NCI-H69 (cell line): ENCODE measurements at places on chromosomes 7 and 10.
A peak's percentile ranks its signal among the peaks of the same experiment; 100 is the strongest.

- peak; percentile 83 for DNase-seq
These were observed 59.0 kb downstream of the PRR15 start for GRCh38 chr7:29622335-29623265.

GRCh38 chr7:156152390-156152789 is 340.1 kb upstream of the SHH start:
- no peak for DNase-seq

GRCh38 chr7:51318886-51319579 is 2.4 kb upstream of the COBL start:
- peak; percentile 53 for DNase-seq

- no peak for DNase-seq
These were observed 53.0 kb upstream of the MAGI2 start for GRCh38 chr7:79506481-79506880.

DNA sequence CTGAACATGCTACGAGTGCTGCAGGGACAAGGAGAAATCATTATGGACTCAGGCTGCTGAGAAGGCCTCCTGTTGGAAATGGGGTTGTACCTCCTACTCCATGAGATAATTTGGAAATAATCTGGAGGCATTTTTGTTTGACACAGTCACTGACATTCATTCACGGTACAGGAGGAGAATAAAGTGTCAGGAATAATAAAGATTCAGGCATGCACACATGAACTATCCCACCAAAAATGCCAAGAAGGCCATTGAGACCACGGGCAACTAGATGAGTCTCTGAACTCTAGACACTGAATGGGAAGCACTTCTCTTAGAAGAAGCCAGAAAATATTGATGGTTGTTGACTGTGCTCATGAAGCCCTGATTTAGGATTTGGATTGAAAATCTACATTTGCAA is 220.9 kb upstream of the HABP2 start:
- DNase-seq = no peak

DNA sequence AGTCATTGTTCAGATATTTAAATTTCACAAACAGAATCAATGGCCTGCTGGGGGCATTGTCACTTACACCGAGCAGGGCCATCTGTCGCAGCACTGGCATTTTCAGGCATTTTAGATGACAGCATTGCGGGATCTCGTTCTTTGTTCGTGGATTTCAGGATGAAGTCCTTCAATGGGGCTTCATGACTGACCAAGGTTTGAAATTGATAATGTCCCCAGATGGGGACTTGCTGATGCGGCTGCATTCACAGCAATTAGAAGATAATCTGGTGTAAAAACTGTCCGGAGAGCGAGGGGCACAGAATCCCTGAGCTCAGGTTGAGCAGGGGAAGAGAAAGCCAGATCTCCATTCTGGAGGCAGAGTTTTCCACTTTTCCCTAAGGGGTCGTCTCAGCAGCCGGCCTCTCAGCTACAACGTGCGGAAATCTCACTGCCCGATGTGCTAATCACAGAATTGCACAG is 1.9 kb upstream of the C7orf33 start:
- DNase-seq = peak; percentile 34

GRCh38 chr7:2163600-2164555 is 68.9 kb downstream of the MAD1L1 start:
- DNase-seq = peak; percentile 53

GRCh38 chr10:95544783-95545500 is 16.2 kb downstream of the SORBS1 start:
- DNase-seq = peak; percentile 59

DNA sequence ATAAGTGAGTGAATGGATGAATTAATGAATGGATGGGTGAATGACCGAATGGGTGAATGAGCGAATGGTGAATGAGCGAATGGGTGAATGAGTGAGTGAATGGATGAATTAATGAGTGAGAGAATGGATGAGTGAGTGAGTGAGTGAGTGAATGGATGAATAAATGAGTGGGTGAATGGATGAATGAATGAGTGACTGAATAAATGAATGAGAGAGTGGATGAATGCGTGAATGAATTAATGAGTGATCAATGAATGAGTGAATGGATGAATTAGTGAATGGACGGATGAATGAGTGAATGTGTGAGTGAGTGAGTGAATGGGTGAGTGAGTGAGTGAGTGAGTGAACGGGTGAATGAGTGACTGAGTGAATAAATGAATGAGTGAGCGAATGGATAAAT is 49.5 kb upstream of the HMX3 start:
- no peak for DNase-seq

- DNase-seq = no peak
These were observed 433.9 kb downstream of the GLRX3 start for GRCh38 chr10:130570074-130570473.

GRCh38 chr7:121081327-121081936 is 92.9 kb downstream of the CPED1 start:
- DNase-seq = peak; percentile 79

DNA sequence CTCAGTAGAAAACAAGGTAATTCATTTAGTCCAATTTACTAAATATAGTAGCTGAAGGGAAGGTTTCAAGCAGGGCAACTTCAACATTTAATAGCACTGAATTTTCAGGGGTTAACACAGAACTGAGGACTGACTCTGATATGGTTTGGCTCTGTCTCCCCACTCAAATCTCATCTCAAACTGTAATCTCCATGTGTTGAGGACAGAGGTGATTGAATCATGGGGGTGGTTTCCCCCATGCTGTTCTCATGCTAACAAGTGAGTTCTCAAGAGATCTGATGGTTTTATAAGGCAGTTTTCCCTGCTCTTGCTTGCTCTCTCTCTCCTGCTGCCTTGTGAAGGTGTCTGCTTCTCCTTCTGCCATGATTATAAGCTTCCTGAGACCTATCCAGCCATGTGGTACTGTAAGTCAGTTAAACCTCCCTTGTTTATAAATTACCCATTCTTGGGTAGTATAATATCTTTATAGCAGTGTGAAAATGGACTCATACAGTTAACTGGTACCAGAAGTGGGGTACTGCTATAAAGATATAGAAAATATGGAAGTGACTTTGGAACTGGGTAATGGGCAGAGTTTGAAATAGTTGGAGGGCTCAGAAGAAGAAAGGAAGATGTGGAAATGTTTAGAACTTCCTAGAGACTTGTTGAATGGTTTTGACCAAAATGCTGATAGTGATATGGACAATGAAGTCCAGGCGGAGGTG is 9.8 kb upstream of the UMAD1 start:
- no peak for DNase-seq

DNA sequence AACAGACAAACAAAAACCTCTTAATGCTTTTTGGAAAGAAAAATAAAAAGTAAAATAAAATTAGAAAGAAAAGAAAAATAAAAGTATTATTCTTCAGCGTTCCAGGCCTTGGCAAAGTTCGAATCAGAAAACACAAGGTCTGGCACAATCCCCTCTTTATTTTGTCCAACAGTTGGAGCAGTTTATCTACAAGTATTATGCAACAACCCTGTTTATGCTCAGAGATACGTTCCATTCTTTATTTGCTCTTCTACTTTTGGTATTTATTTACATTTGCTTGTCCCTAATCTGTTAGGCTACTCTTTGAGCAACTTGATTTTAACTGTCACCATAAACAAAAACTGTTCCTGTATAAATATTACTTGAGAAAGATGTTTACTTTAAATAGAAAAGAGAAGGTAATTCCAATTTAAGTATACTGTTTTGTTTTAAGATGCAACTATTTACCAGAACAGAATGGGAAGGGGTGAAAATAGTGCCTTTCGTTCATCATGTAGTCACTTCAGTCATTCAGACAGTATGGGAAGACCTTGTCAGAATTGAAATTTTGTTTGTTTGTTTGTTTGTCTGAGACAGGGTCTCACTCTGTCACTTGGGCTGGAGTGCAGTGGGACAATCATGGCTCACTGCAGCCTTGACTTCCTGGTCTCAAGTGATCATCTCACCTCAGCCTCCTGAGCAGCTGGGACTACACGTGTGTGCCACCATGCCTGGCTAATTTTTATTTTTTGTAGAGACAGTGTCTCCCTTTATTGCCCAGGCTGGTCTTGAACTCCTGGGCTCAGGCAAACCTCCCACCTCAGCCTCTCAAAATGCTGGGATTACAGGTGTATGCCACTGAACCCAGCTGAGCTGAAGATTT is 5.7 kb downstream of the PDK4 start:
- DNase-seq = no peak

- no peak for DNase-seq
These were observed 52.7 kb downstream of the MET start for GRCh38 chr7:116724560-116725231.

GRCh38 chr10:35212856-35213255 is 86.2 kb downstream of the CREM start:
- DNase-seq = no peak

GRCh38 chr7:5428478-5429252 is 5.0 kb upstream of the TNRC18 start:
- DNase-seq = peak; percentile 67
